Activated effector memory CD4-positive, alpha-beta T cell treated with anti-CD3 and anti-CD28 coated beads, Interleukin-2, amount 50 U/mL, for 16 hours (primary cell): ENCODE measurements at places on chromosomes 13 and 19.

DNA sequence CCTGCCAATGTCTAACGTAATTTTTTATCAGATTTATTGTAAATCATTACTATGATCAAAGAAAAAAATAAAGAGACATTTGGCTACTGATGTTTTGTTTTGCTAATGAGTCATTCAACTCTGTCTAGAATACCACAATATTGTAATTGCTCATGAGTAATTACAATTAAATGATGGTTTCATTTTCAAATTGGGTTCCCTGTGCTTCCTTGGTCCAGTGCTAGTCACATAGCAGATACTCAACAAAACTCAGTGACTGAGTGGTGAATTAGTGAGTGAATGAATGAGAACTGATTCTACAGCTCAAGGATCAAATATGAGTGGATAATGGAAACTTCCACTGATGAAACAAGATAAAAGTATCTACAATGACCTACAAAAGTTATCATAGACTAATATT lies 304.7 kb downstream of the POU4F1 start:
- no peak for DNase-seq

DNA sequence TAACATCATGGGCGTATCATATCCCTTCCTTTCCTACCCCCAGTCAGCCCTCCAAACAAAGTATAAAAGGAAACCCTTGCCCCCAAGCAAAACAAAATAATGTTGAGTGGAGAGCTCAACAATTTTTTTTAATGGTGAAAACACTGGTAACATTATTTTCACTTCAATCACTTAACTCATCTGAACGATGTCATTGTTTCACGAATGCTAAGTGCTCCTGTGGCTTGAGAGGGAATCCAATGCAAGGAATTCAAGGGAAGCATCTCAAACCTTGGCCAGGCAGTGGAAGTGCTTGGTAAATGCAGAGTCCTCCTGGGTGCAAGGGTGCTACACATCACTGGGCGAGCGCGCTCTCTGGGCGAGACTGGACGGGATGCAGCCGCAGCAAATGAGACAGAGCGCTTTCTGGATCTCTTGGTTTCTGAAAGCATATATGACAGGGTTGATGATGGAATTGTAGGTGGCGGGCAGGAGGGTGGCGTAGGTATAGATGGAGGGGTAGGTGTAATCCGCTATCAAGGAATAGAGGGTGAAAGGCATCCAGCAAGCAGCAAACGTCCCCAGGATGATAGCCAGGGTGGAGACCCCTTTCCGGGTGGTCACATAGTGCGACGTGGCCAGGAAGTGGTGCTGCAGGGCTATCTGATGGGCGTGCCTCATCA lies 2.0 kb downstream of the GPR12 start:
- no peak for DNase-seq

DNA sequence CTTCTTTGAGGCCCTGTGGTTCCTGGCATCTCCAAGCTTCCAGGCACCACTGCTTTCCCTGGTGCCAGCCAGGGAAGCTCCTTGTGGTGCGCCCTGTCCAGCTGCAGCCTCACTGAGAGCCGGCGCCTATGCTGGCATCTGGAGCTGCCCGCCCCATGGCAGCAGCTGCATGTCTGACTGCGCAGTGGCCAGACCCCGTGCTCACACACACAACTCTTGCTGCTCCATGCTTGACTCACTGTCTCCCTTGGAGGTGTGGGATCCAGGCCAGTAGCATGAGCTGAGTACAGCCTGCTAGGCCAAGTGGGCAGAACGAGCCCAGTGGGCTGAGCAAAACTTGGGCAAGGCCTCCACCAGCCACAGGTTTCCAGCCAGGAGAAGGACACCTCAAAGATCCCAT lies 11.5 kb upstream of the SUPT20H start:
- DNase-seq = no peak

GRCh38 chr19:18798384-18799352 lies 7.6 kb upstream of the COMP start:
- DNase-seq = no peak

DNA sequence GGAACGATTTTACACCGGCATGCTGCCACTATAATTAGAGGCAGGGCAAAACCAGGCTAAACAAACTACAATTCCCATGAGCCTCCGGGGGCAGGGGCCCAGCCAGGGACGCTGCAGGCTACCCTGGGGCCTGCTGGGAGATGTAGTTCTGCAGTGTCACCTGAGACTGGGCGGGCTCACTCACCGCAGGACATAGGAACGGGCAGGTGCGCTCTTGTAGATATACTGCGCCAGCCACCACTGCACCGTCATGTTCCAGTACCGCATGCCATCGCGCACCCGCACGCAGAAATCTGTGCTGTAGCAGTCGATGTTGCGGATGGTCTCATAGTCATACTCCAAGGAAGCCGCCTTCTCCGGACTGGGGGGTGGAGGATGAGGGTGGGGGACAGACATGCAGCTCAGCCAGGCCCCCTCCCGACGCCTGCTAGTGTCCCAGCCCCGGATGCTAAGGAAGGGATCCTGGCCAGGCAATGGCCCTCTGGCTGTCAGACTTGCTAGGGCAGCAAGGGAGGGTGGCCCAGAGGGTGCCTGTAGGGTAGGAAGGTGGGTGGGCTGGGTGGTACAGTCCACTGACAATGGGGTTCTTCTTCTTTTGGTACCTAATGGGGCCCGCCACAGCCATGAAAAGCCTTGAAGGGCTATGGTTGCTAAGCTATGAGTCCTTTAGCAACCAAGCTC lies 5.8 kb upstream of the TMC4 start:
- peak; percentile 79 for DNase-seq

DNA sequence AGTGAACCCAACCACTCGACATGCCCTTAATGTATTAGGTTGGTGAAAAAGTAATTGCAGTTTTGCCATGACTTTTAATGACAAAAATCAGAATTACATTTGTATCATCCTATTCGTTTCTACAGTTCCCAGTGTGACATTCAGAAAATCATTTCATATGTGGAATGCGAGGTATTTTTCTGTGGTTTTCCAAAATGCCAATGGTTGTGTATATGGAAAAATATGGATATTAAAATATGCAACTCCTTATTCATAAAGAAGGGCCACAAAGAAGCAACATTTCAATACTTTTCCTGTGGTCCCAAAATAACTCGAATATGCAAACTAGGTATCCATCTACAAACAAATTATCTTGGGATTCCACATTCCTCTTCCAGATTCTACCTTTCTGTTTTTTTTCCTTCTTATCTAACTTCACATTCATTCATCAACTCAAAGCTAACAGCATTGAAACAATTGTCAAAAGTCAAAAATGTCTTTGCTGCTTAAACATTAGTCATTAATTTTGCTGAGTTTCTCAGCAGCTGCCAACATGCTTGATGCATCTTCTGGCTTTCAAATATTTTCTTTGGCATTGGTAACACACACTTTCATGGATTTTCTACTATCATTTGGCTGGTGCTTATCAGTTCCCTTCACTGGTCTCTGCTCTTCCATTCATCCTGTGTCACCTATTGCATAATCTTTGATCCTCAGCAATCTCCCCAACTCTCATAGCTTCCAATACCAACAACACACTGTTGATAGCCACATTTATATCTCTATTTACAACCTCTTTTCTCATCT lies 1445.4 kb downstream of the EFNB2 start:
- DNase-seq = no peak

DNA sequence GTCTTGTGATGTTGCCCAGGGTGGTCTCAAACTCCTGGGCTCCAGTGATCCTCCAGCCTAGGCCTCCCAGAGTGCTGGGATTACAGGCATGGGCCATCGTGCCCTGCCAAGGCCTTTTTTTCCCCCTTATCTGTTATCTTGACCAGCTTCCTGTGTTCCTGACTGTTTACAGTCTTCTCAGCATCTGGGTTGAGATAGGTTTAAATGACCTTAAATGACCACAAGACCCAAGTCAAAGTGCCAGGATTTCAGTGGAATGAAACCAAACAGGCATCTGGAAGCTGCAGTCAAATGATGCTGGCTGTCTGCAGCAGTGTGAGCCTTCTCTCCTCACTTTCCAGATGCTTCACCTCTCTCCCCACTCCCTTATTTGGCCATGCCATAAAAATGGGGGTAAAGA lies 114.2 kb upstream of the CLDN10 start:
- no peak for DNase-seq

- DNase-seq = no peak
Observed at GRCh38 chr13:33284916-33285315, 639 bp downstream of the STARD13 start.

DNA sequence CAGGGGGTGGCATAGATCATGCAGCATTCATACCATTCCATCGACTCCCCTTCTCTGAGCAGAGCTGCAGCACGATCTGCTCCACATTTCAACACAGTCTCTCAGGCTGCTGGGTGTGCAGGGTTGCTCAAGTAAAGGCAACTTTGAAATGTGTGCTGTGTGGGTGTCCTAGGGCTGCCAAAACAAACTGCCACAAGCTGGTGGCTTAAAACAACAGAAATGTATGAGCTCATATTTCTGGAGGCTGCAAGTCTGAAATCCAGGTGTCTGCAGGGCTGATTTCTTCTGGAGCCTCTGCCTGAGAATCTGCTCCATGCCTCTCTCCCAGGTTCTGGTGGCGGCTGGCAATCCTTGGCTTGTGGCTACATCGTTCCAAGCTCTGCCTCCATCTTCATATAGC lies 63.7 kb upstream of the WDFY2 start:
- DNase-seq = no peak

- DNase-seq = no peak
Observed at GRCh38 chr13:53010374-53011105, 18.1 kb upstream of the OLFM4 start.

- no peak for DNase-seq
Observed at GRCh38 chr13:27104606-27105005, 67.0 kb downstream of the USP12 start.

- DNase-seq = peak; percentile 34
Observed at GRCh38 chr13:111658145-111659100, 338.0 kb downstream of the TEX29 start.

DNA sequence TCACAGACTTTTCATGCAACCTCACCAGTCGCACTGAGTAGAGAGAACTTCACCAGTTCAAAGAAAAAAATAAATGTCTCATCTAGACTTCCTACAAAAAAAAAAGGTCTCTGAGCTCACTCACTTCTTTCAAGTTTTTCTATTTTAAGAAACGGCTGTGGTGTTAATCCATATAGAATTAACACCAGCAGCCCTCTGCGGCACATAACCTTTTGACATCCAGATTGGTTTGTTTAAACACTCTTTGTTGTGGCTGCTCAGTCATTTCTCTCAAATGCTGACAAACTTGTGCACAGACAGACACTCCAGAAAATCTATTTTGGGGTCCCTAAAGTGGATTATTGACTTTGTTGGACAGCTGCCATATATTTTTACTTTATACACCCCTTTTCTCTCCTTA lies 874.9 kb downstream of the EFNB2 start:
- DNase-seq = no peak

- no peak for DNase-seq
Observed at GRCh38 chr13:73940098-73940497, 194.1 kb downstream of the KLF12 start.

GRCh38 chr19:39970675-39971379 lies at the start of gene PSMC4:
PSMC4 (plus strand) TSS chr19:39971165; CDS start chr19:39971203, 38 bp downstream.
- DNase-seq = peak; percentile 100

GRCh38 chr13:91894316-91894715 lies 495.9 kb downstream of the GPC5 start:
- DNase-seq = no peak

GRCh38 chr13:31627097-31627845 lies 112.1 kb upstream of the RXFP2 start:
- no peak for DNase-seq

DNA sequence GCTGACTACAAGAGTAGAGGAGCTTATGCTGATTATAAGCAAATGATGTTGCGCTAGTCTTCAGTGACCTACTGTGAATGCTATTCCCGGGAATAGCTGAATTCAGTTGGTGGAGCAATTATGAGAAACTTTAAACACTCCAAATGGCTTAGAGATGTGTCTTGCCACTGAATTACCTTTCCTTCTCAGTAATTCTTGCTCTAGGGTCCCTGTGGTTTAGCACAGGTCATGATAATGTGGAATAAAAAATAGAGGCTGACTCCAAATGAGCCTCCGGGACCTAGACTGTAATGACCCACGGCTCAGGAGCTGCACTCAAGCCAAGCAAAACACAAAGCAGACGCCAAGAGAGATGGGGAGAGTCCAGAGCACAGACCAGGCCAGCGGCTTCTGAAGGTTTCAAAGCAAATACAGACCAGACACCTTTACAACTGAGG lies 124.7 kb downstream of the RGCC start:
- no peak for DNase-seq

- no peak for DNase-seq
Observed at GRCh38 chr19:3186160-3186688, 494 bp downstream of the NCLN start.

- DNase-seq = no peak
Observed at GRCh38 chr13:97946951-97947588, 6.4 kb upstream of the IPO5 start.

GRCh38 chr19:37251308-37252229 lies 33.6 kb downstream of the ZNF383 start:
- peak; percentile 64 for DNase-seq

DNA sequence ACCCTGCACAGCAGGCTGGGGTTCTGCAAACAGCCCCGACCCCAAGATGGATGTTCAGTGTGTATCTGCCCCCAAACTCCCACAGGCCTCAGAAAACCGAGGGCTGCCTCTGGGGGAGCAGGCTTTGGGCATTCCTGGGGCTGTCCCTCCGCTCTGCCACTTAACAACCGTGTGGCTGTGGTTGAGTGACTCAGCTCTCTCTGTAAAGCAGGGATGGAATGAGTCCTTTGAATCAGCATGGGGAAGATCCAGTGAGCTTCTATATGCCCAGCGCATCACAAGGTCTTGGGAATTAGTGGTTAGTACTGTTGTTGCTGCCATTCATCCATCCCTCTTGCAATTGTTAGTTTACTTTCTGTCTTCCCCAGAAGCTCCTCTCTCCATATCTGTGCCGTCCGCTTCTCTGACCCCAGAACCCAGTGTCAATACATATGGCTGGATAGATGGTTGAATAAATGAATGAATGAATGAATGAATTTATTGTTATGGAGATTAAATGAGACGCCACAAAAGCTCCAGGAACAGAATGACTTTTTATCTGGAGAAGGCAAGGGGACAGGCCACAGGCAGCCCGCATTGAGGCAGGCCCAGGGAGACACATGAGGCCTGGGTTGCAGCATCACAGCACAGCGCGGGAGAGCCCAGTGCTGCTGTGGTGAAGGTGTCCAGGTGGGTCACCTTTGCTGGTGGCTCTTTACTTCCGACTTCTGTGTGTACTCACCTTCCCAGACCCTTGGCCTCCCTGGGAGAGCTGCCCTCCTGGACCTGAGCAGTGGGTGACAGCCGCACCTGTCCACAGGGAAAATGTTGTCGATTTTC lies 89.2 kb downstream of the RGCC start:
- no peak for DNase-seq
